CD4-positive, alpha-beta T cell treated with Interleukin-15 for 1 hour (primary cell): ENCODE measurements at places on chromosomes 7 and 10.

DNA sequence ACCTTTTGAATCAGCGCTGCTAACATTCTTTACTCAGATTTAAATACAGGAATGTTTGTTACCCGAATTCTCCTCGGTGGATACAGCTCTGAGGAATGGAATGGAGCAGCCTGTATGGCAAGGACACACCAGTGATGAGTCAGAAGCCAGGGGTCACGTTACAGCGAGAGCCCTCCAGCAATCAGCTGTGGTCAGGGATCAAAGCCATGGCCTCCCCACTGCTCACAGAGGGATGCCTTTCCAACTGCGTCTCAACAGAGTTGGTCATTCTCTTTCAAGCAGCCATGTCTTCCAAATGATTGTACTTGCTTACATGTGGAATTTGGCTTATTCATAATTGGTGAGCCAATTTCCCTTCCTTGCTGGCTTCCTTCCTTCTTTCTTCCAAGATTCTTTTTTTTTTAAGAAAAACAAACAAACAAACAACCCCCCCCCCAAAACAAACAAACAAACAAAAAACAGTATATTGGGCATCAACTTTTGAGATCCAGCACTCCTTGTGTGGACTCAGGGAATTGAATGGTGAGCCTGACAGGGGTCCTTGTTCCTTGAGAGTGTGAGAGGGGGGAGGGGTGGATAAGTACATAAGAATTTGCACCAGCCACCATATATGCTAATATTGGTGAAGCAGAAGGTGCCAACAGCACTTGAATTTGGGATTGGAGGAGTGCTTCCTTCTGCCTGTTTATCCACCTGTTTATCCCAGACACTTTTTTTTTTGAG, 100.2 kb downstream of the ATXN7L1 start:
- DNase-seq, result no peak

DNA sequence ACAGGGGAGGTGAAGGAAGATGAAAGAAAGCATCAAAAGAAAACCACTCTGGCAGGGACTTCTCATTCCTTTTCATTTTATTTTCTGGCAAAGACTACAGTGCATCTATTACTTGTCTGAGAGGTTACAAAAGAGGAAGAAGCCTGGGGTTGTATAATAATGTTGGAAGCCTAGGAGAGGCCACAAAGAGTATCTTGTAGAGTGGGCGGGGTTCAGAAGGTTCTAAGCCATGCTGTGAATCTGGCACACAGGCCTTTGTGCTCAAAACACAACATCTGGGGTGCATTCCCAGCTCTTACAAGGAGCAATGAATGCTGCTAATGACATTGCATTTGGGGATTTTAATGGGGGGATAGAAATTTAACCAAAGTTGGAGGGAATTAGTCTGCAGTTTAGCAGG, 49.4 kb downstream of the MRPL32 start:
- DNase-seq, result no peak

DNA sequence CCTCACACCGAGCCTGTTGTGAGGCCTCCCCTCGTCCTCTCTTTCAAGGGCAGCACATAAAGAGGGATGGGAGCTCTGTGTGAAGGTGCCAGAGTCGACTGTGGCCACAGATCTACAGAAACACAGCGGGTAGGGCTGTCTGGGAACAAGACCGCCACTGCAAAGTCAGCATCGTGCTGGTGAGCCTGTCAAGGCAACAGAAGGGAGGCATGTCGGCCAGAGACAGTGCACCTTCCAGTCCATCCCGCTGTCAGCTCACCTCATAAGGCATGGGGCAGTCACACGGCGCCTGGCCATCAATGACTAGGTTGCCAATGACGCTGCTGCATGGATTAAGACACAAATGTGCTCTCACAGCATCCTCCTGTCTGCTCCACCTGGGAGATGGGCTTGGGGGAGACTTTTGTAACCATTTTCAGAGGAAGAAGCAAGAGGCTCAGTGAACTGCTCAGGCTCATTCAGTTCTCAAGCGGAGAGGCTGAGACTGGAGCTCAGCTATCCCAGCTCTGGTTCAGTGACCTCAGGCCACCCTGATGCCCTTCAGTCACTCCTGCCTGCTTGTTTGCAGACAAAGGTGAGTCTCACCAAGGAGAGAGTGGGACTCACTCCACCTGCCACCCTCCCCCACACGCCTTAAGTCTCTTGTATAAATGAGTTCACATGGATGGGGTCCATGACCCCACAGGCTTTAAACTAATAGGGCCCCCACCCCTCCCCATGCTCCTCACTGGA, 125.5 kb downstream of the SORBS1 start:
- DNase-seq, result no peak

GRCh38 chr10:128470321-128470965, 344.2 kb upstream of the MKI67 start:
- no peak for DNase-seq

GRCh38 chr10:116769368-116769767, 27.0 kb upstream of the HSPA12A start:
- no peak for DNase-seq

GRCh38 chr7:63043657-63044543, 954.7 kb upstream of the ZNF722 start:
- DNase-seq, result no peak

- no peak for DNase-seq
These were observed 25.4 kb upstream of the INPP5F start for GRCh38 chr10:119700321-119700954.

DNA sequence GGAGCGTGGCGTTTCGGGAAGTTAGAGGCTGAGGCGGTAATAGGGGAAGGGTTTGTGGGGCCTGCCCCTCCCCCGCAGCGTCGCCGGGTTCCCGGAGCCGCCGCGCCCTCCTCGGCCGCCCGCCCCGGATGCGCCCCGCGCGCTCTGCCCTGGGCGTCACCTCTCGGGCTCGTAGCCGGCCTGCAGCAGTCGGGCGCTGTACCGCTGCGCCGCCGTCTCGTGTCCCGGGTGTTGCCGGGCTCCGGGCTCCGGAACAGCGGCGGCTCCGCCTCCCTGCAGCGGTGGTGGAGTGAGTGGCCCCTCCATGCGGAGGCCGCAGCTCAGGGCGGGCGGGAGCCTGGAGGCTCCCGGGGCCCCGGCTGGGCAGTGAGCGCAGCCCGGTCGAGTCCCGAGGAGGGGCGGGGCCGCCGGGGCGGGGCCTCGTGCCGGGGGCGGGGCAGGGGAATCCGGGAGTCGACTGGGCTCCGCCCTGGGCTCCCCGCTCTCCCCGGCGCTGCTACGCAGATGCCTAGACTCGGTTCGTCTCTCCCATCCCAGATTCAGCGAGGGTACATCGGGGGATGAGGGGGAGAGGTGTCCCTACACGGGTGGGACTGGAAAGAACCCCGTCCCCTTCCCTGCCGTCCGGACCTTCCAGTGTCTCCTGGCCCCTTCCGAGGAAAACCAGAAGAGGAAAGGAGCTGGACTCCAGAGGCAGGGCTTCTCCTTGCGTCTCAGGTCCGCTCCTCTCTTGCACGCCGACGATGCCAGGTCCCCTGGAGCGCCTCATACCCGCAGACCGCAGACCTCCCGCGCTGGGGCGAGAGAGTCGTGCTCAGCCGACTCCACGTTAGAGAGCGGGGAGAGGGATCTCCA, at the start of gene IMPDH1:
TSS of gene IMPDH1 (minus strand) at position 387 of the 855 bp plus-strand sequence. CDS start at position 306, 81 bp downstream.
- peak; percentile 83 for DNase-seq

- no peak for DNase-seq
These were observed 257.6 kb upstream of the PHYHIPL start for GRCh38 chr10:58918887-58919286.

DNA sequence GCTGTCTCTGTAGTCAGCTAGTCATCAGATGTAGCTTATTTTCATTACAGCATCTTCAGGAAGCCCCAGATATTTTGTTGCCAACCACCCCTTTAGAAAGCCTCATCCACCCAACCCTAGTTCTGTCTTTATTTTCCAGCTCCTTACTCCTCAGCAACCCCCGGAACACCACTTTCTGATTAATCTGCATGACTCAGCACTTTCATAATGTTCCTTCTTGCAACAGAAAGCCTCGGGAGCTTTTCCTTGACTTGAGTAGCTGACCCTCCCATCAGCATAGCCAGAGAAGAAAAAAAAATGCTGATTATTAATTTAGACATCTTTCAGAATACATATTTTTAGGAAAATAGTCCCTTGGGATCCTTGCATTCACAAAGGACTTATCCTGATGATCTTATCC, 244.0 kb upstream of the CXCL12 start:
- DNase-seq, result no peak

GRCh38 chr10:101602761-101603398, 14.8 kb downstream of the DPCD start:
- peak; percentile 52 for DNase-seq

DNA sequence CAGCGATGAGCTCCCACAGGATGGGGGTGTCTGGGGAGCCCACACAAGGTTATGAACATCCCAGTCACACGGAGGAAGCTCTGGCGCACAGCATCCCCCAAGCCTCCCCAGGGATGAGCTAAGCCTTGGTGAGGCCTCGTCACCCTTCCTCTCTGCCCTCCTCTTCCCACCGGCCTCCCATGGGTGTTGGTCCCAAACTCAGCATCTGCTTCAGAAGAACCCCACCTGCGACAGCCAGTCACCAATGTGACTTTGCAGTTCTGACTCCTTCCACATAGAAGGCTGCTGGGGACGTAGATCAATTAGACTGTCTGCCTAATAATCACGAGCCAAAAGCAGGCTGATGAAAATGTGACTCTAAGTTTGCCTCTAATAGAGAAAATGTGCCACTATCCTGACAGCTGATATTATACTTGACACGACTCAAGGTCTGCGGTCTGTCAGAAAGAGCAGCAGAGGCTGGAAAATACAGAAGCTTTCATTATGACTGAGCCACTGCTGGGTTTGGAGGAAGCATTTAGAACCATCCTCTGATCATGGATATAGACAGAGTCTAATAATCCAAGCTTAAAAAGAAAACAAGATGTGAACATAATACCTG, 116.0 kb upstream of the PFKP start:
- DNase-seq, result no peak

- no peak for DNase-seq
These were observed 24.0 kb downstream of the HABP2 start for GRCh38 chr10:113576852-113577251.

GRCh38 chr7:140674356-140674800, 1.6 kb downstream of the ADCK2 start:
- DNase-seq, result peak; percentile 28

DNA sequence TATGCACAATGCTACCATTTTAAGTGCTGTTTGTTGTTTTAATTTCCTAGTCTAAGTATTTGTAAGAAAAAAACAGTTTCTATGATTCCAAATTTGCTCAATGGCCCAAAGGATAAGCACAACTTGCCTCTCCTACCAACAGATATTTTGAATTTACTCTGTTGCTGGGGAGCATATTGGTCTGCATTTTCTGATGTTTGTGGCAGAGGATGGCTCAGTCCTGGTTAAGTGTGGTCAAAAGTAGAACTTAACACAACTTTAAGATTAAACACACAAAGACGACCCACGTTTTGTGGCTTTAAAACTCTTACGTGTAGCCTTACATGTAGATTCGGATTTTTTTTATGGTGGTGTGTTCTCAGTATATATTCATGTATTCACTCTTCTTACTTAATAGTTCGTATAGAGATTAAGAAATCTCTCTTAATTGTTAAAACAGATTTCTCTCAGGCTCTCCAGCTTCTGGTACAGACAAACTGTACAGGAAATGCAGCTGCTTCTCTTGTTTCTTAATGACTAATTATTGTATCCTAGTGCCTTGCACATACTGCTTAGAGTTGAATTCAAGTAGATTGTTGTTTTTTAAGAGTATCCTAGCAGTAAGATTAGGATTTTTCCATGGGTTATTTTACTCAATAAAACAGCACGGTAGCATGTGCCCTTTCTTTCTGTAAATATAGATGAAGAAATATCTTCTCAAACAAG, 86.2 kb downstream of the GPR85 start:
- no peak for DNase-seq

DNA sequence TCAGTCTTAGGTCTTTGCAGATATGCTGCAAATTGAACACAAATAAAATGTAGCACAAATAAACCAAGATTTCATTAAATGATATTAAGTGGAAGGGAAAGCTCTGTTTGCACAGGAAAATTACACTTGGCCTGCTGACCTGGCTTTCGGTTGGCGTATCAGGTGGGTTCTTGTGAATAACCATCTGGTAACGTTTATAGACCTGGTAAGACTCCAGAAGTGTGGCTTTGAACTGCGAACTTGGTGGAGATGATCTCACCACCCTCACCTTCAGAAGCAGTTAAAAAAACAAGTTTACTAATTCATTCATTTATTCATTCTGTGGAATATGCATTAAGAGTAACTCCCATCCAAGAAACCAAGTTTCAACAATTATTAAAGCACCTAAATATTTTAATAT, 28.1 kb downstream of the ATE1 start:
- DNase-seq, result no peak

GRCh38 chr10:105706281-105707026, 1065.4 kb downstream of the SORCS3 start:
- DNase-seq, result no peak

GRCh38 chr10:89330537-89331212, 2.9 kb downstream of the IFIT3 start:
- DNase-seq, result no peak

- no peak for DNase-seq
These were observed 251.7 kb upstream of the GNAI1 start for GRCh38 chr7:79882922-79883321.

DNA sequence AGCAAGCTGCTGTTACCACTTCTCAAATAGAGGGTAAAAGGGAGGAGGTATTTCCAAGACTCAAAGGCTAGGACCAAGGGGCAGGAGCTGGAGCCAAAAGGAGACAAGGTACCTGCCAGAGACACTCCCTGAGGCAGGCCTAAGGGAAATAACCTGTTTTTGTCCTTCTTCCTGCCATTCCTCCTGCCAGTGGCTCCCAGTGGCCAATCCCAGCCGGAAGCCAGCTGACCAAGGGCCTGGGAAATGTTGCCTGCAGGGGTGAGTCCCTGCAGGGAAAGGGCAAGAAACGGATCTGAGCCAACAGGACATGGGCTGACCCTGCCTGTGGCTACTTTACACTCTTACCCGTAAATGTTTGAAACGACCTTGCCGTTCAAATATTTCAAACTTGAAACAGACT, 3.5 kb downstream of the CYTH3 start:
- DNase-seq, result no peak

DNA sequence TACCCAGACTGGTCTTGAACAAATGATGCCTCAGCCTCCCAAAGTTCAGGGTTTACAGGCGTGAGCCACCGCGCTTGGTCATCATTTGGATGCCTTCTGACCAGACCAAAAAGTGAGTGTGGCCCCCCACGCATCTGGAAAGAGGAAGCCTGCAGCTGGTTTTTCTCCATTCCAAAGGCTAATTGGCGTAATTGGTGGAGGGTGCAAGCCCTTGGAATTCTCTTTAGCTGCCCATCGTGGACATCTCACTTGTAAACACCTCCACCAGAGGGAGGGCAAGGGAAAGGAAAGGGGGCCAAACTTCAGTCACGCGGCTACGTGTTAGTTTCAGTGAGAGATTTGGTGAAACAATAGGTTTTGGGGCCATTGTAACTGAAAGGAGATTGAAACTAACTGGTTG, 4.1 kb upstream of the ARHGAP21 start:
- no peak for DNase-seq

- no peak for DNase-seq
These were observed 131.2 kb downstream of the RALA start for GRCh38 chr7:39754326-39755120.
